ENCODE measurements at places on chromosomes 16 and 17.

GRCh38 chr16:81615411-81615810 is 163.7 kb upstream of the PLCG2 start:
- DNase-seq = no peak

DNA sequence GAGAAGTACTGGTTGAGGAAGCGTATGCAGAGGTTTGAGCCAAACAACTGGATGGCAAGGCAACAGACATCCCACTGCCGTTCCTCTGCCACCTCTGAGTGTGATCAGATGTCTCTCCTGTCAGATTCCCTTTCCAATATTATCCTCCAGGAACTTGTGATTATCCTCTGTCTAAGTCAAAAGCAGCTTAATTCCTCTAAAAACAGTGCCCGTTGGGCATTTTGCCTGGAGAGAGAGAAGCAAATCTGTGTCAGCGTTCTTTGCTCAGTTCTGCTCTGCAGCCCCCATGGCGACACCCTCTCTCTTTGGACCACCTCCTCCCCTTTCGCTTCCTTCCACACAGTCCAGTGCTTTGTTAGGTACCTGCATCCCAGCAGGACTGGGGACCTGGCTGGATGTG is 56.1 kb upstream of the TBX2 start:
- peak; percentile 53 for DNase-seq

GRCh38 chr16:67539691-67540635 is 11.3 kb downstream of the RIPOR1 start:
- DNase-seq = no peak

DNA sequence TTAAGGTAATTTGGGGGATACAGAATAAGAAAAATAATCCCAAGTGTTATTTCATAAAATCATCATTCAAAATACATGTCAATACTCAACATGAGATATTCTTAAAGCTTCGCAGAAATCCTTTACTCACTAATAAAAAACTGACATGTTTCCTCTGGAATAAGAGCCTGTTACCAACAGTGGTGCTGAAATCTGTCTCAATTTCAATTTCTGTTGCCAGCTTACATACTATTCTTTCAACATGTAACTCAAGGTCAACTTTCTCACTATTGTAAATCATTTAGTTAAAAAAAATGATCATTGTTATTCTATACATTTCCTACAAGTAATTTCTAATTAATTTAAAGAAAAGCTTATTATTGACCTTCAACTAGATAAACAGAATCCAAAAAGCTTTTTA is 67.9 kb downstream of the CEP95 start:
- DNase-seq = no peak
